ENCODE measurements at places on chromosomes 12 and 14.
A peak's percentile ranks its signal among the peaks of the same experiment; 100 is the strongest.

GRCh38 chr12:91273560-91273959 is 90.9 kb upstream of the DCN start:
- no peak for DNase-seq

GRCh38 chr12:101795786-101796185 is 35.0 kb downstream of the GNPTAB start:
- DNase-seq = no peak

DNA sequence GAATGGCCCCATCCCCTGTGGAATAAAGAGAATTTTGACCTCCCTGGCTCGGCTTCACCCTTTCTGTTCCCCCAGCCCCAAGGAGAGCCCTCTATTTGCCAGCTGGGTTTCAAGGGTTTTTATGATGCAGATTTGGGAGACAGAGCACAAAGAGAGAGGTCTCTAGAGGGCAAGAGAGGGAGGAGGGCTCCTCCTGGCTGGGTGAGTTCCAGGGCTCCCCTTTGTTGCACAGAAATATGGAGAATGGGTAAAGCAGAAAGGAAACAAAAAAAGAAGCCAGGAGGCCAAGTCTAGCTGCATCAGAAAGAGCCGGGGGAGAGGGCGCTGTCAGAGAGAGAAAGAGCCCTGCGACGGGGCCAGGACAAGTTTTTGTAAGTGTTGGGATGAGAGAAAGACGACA is 319.6 kb upstream of the RTL1 start:
- DNase-seq = no peak

DNA sequence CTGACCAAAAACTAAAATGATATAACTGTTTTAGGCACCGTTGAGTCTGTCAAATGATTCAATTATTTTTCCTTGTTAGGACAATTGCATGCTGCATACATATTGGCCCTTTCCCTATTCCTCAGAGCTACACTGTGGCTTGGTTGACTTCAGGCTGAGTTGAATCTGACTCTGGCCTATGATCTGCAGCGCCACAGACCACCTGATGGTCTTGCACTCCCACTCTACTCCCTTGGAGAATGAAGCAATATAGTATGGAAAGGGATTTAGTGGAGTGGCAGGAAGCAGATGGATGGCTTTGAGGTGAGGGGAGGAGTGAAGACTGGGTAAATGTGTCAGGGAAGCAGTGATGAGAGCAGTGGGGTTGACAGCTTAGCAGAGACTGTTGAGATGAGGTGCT is 579.0 kb upstream of the STXBP6 start:
- DNase-seq = no peak

DNA sequence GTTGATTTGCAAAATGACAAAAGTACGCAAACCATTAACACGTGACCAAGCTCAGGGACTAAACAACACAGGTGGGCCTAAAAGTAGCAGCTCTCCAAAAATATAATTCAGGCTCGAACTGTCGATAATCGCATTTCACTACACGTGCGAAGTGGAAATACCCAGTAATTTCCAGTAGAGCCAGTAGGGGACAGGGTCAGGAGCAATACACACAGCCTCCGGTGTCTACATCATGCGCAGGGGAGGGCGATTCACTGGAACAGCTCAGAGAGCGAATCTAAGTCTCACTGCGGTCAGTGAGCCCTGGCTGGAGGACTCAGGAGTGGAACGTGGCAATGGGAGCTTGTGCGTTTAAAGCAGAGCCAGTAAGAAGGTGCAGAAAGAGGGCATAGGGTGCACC is 40.4 kb downstream of the SETD3 start:
- no peak for DNase-seq

GRCh38 chr12:115149279-115149678 is 465.3 kb upstream of the TBX3 start:
- no peak for DNase-seq

DNA sequence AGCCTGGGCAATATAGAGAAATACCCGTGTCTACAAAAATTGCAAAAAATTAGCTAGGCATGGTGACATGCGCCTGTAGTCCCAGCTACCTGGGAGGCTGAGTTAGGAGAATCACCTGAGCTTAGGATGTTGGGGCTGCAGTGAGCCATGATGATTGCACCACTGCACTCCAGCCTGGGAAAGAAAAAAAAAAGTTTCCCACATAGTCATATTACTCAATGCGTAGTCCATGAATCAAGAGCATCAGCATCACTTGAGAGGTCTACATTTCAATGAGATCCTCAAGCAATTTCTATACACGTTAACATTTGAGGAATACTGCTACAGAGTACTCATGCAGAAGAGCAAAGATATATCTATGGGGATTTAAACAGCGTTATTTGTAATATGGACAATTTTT is 5.2 kb upstream of the LRRC23 start:
- no peak for DNase-seq

- no peak for DNase-seq
Observed at GRCh38 chr12:46450279-46450748, 77.7 kb upstream of the SLC38A2 start.

DNA sequence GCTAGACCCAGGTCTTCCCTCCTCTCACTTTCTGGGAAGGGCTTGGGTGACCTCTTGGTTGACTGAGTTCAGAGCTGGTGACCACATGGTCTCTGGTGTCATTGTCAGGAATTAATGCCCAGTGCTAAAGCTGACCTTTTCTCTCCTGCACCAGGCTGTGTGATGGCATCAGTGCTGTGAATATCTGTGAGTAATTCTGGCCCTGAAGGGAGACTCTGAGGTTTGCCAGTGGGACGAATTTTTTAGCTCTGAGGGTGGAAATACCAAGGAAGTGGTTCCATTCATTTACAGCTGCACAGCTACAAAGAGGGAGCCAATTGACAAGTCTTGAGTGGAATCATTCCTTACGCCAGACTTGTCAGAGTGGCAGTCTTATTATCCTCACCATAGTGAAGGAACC is 6.2 kb upstream of the KRT86 start:
- DNase-seq = no peak

GRCh38 chr14:102348376-102348775 is 14.3 kb downstream of the CINP start:
- DNase-seq = no peak

- peak; percentile 17 for DNase-seq
Observed at GRCh38 chr14:102594514-102595175, 2.2 kb downstream of the RCOR1 start.

DNA sequence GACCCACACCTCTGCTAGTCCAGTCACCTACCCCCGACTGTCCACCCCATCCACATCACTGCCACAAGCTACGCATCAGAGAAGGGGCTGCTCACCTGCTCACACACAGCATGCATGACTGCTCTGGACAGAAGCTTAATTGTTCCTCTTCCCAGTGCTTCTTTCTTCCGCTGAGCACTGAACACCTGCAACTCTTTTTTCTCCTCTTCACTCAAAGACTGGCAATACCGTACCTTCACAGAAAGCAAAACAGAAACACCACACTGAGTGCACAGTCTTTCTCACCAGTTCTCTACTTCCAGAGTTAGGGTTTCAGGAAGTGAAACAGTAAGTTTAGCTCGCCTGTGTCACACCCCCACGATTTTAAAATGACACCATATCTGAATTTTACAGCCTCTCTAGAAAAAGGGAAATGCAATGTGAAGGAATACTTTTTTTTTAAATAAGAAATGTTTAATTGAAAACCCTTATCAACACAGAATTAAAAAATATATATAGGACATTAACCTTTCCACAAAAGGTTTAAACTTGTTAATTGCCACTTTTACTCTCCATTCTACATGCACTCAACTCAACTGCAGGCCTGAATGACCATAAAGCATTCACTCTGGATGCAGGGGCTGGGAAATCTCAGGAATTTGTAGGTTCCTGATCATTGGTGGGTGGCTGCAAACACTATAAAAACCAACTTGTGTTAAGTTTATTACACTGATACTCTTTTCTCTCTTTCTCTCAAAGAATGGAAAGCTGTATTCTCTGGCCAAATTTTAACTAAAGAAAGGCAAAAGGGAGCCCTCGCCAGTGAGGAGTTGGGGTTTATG is 120.0 kb downstream of the PRICKLE1 start:
- no peak for DNase-seq

DNA sequence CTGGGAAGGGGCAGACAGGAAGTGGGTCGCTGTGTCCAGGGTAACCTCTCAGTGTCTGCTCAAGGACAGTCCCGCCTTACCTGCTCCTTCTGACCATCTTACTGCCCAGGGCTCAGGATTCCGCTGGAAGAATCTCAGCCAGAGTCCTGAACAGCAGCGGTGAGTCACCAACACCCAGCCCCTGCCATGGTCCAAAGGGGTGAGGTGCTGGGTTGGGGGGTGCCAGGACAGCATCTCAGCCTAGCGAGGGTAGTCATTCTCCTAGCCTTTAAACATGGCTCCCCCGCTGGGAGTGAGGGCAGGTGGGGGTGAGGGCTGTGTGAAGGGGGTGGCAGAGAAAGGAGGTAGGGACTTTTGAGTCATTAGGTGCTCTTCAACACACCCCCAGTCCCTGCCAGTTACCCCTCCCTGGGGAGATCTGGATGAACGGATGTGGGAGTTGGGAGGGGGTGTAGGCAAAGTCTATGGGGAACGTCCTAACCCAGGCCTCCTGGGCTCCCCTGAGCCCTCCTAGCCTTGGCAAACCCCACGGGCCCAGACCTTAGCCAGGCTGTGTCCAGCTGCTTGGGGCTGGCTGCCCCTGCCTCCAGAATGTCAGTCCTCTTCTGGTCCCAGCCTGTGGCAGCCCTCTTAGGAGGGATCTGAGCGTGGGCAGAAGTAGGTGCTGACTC is 2.5 kb downstream of the TAMALIN start:
- no peak for DNase-seq

DNA sequence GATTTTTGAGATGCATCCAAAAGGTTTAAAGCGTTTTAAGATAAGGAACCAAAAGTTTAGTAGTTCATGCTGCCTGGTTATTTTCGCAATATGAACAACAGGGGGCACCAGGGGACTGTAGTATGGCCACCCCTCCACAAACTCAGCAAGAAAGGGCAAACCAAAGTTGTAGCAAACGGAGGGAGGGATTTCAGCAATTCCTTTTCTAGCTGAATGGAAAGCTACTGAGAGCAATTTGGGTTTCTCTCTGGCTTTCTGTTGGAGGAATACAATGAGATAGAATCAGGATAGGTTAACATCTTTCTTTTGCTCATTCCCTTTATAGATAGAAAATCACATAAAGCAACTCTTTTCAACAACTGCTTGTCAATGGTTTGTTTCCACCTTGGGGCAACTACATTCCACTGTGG is 62.5 kb downstream of the DRAM1 start:
- DNase-seq = peak; percentile 33

GRCh38 chr14:50836515-50836914 is 5.6 kb upstream of the NIN start:
- DNase-seq = no peak

GRCh38 chr12:13896063-13896626 is 85.3 kb downstream of the GRIN2B start:
- DNase-seq = no peak

DNA sequence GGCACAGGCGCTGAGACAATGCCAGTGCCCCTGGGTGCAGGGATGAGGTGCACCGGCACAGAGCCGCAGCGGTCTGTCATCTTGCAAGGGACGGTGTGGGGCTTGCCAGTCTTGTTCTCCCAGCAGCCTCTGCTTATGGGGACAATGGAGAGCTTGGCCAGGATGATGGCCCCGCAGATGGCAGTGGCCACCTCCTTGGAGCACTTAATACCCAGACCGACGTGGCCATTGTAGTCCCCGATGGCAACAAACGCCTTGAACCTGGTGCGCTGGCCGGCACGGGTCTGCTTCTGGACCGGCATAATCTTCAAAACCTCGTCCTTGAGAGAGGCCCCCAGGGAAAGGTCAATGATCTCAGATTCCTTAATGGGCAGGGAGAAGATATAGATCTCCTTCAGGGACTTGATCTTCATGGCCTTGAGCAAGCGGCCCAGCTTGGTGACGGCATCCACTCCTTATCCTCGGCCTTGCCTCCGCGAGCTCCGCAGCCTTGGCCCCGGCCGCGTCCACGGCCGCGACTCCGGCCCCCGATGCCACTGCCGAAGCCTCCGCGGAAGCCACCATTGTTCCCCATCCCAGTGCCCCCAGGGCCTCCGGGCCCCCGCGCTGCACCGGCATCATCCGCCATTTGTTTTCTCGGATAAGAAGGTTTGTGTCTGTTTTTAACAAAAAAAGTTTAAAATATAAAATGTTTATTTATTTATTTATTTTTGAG is 29.9 kb downstream of the VRTN start:
- DNase-seq = no peak

GRCh38 chr12:56999456-56999855 is 6.9 kb downstream of the ZBTB39 start:
- no peak for DNase-seq

DNA sequence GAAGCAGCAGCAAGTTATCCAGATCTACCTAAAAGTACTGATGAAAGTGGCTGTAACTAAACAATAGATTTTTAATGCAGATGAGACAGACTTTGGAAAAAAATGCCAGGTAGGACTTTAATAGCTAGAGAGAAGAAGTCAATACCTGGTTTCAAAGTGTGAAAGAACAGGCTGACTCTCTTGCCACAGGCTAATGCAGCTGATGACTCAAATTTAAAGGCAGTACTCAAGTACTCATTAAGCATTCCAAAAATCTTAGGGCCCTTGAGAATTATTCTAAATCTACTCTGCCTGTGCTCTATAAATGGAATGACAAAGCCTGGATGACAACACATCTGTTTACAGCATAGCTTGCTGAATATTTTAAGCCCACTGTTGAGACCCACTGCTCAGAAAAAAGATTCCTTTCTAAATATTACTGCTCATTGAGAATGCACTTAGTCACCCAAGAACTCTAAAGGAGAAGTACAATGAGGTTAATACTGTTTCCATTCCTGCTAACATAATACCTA is 68.6 kb upstream of the SYT1 start:
- no peak for DNase-seq

GRCh38 chr14:76305268-76305826 is 70.6 kb upstream of the ESRRB start:
- no peak for DNase-seq

GRCh38 chr12:72432037-72432604 is 160.0 kb downstream of the TRHDE start:
- DNase-seq = no peak

DNA sequence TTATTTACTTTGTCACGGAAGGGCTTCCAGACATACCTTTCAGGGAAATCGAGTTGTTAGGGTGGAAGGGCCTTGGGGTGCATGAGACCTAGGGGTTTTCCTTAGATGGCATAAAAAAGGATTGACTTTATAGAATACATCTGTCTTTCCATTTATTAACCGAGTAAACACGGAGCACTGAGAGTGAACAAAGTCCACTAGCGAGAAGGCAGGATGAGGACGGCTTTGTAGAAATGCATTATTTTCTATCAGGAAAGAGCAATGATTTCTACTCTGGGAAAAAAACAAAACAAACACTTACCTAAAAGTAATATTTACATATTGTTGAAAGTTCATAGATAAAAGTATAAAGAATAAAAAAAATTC is 91.8 kb downstream of the RCOR1 start:
- no peak for DNase-seq

GRCh38 chr14:87810711-87811110 is 182.3 kb downstream of the GALC start:
- DNase-seq = no peak

GRCh38 chr12:42474391-42474790 is 115.2 kb downstream of the PRICKLE1 start:
- no peak for DNase-seq

DNA sequence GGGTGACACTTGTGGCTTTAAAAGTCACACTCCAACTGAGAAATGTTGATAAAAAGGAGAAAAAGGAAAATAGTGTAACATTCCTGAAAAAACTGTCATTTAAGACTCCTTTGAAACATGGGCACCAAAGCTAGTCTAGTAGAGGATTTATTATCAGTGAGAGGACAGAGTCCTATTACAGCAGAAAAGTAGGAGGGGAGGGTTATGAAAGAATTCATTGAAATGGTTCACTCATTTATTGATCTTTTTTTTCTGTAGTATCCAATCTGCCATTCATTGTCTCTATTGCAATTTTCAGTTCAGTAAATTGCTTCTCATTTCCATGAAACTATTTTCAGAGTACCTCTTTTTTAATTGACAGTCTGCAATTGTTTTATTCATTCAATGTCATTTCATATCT is 25.4 kb downstream of the PPM1A start:
- no peak for DNase-seq
